ENCODE measurements at places on chromosomes 13 and 19.
A peak's percentile ranks its signal among the peaks of the same experiment; 100 is the strongest.

DNA sequence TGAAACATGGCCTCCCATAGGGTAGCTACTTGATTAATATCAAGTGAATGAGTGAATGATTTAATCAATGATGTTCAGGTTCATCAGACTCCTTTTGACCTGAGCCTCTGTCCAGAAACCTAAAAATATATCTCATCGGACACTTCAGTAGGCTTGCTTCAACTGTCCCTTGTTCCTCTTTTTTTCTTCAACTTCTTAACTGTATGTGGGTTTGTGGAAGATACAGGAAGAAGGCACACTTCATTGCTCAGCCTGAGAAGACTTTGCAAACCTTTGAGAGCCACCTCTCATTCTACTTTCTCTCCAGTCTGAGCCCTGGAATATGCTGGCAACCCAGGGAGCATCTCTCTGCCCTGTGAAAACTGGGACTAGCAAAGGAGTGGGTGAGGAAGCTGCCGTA is 557.0 kb downstream of the FGF9 start:
- DNase-seq: no peak

GRCh38 chr19:11540645-11541044 is 2.0 kb downstream of the CNN1 start:
- no peak for DNase-seq

GRCh38 chr13:99658261-99658991 is 157.2 kb downstream of the TM9SF2 start:
- DNase-seq: peak; percentile 82

- no peak for DNase-seq
Observed at GRCh38 chr13:92265408-92265807, 867.0 kb downstream of the GPC5 start.

DNA sequence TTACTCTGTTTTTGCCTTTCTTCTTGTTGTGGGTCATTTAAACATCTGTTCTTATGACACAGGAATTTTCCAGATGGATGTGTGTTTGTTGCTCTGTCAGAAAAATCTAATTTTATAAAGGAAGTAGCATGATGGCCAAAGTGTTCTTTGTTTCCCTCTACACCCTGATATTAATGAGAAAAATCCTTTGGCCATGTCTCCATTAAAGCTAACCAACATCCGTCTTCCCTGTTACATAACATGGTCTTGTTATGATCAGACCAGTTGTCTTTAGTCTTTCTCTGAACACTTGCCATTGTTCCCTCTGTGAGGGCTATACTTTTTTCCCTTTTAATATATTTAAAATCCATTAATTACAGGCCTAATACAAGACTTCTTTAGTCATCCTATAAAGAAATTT is 142.2 kb upstream of the SPRY2 start:
- no peak for DNase-seq

- DNase-seq: no peak
Observed at GRCh38 chr19:19540715-19541515, 2.9 kb downstream of the CILP2 start.

DNA sequence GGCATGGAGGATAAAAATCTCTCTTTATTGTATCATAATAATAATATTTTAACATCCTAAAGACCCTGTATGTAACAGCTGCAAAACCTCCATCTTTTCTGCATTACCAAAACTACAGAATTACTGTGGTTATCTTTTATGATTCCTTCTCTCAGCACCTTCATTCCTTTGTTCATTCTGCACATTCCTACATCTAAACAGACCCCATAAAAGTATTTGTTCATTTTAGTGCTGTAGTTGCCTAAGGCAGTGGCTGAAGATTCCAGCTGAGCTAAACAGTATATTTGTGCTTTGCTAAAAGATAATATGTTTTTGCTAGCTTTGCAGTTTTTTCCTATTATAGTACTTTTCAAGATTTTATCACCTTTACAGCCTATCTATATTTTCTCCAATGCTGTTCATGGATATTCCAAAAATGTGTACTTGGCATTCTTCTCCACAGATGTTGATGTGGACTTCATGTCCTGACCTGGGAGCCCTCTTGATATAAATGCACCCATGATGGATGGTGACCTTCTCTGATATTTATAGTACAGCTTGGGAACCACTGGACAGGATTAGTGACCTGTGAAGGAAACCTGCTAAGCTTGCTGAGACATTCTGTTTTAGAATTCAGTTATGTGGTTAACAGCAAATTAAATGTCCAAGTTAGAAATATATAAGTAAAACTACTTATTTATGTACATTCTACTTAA is 2832.9 kb upstream of the PCDH20 start:
- peak; percentile 47 for DNase-seq

DNA sequence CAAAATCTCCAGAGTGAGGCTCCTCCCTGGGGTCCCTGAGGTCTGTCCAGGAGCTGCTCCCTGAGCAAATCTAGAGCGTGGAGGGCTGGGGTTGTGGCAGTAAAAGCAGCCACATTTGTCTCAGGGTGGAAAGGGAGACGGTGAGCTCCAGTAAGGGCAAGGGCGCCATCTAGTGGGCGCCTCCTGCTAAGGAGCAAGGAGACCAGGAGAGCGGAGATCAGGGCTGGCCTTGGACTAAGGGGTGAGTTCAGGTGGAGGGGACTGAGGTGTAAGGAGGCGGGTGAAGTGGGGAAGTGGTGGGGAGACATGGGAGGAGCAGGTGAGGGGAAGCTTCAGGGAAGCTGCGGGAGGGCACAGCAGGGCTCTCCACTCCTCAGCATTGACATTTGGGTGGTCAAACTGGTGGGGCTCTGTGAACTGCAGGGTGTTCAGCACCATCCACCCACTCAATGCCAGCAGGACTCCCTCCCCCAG is 5.3 kb upstream of the CEACAM21 start:
- no peak for DNase-seq

DNA sequence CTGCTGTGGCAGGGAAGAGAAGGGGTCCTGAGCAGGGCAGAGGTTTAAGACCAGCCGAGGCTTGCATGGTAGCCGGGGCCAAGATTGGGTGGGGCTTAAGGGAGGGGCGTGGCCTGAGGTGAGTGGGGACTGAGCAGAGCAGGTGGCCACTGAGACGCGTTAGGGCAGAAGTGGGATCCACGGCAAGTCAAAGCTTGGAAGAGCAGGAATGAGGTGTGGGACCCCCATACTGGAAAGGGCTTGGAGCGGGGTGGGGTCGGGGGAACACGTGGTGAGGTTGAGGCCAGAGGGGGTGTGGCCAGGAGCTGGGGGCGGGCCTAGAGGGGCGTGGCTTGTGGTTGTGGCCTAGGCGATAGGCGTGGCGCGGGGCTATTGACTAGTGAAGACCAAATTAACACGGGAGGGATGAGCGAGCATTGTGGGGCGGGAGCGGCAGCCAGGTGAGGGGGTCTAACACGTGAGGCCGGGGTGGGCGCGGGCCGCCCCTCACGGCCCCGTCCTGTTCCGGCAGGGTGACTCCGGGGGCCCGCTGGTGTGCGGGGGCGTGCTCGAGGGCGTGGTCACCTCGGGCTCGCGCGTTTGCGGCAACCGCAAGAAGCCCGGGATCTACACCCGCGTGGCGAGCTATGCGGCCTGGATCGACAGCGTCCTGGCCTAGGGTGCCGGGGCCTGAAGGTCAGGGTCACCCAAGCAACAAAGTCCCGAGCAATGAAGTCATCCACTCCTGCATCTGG is 3.3 kb downstream of the CFD start:
- no peak for DNase-seq

GRCh38 chr19:18672606-18673337 is 10.7 kb upstream of the CRTC1 start:
- no peak for DNase-seq

DNA sequence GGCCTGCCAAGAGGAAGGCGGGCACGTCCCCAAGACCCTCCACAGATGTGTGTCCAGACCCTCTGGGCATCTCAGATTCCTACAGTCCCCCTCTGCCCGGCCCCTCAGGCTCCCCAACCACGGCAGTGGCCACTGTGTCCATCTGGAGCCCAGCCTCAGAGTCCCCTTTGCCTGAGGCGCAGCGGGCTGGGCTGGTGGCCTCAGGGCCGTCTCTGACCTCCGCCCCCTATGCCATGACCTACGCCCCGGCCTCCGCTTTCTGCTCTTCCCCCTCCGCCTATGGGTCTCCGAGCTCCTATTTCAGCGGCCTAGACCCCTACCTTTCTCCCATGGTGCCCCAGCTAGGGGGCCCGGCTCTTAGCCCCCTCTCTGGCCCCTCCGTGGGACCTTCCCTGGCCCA is 17.7 kb downstream of the CRX start:
- no peak for DNase-seq

DNA sequence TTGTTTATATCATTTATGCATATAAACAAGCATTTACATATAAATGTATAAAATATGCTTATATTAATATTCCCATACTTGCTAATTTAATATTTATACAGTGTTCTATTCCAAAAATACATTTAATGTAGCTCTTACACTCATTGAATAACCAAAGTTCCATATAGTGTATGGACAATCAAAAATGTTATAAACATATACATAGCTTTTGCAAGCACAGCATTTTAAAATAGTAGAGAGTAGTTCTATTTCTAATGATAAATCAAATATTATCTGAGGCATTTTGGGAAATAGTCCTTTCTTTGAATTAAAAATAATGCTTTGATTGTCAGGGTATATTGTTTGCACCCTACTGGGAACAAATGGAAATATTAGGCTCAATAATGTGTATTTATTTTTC is 22.5 kb upstream of the COG6 start:
- DNase-seq: no peak

DNA sequence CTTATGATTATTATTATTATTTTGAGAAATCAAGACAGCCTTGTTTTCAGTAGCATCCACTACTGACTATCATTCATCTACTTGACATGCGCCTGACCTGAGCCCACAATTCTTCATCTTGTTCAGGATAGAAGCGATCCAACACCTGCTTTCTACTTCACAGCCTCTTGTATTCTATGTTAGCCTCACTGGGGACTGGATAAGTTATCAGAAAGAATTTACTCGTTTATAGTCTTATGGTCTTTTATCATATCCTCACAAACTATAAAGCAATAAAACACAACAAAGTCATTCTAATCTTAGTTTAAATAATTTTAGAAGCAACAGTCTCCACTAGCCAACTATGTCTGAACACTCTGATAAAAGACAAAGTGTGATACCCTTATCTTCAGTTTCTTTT is 436.0 kb upstream of the ARGLU1 start:
- DNase-seq: no peak

DNA sequence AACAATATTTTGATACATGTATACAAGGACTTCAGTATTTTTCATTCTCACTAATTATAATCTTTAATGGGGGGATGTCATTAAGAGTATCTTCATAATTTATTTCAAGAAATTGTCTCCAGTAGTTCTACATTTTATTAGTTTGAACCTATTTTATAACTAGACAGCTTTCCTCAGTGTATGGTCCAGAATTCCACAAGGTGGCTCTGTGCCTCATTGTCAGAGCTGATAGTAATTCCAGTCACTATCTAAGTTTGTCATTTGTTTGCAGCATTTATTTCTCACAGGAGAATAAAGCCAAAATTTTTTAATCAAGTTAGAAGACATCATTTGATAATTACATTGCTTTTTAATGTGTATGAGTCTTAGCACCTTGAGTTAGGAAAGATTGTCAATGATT is 1633.0 kb upstream of the PCDH20 start:
- DNase-seq: no peak

DNA sequence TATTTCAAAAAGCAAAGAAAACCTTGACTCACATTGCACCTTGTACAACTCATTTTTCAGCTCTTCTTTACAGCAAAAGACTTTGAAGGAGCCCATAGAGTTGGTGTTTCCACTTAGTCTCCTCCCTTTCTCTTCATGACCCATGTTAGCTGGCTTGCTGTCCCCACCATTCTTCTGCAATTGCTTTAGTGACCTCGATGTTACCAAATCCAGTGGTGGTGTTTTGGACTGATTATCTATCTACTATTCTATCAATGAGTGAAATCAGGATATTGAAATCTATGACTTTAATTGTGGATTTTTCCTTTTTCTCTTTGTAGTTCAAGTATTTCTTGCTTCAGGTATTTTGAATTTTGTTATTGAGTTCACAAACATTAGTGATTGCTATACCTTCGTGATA is 197.3 kb downstream of the GPC5 start:
- DNase-seq: no peak

- no peak for DNase-seq
Observed at GRCh38 chr19:15905026-15905425, 7.2 kb upstream of the CYP4F2 start.

- DNase-seq: no peak
Observed at GRCh38 chr19:17235971-17236777, 9.5 kb downstream of the NR2F6 start.

GRCh38 chr19:10763411-10763810 is 45.5 kb downstream of the DNM2 start:
- no peak for DNase-seq

DNA sequence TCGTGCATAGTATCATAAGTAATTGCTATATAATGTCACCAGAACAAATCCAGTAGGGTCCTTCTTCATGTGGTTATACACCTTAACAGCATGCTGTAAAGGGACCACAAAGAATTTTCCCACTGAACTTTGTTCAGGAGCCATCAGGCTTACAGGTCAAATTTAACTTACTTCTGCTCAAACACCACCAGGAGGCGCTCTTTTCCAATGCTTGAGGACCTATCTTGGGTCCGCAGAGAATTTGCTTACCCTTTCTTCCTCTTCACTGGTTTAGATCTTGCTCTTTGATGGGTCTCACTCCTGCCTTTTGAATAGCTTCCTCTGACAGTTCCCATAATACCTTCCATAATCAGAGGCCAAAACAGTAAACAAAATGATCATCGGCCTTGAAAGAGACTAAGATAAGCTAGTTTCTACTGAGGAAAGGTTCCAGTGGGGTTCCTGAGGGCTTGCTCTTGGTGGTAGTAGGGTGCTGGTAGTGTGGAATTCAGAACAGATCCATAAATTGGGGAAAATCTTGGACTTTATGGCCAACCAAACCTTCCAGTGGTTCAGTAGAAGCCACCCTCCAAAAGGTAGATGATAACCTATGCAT is 37.4 kb downstream of the SCGB2B2 start:
- peak; percentile 5 for DNase-seq

- no peak for DNase-seq
Observed at GRCh38 chr13:40275636-40276035, 390.8 kb downstream of the FOXO1 start.

GRCh38 chr19:35009424-35010415 is 9.6 kb downstream of the GRAMD1A start:
- DNase-seq: no peak

DNA sequence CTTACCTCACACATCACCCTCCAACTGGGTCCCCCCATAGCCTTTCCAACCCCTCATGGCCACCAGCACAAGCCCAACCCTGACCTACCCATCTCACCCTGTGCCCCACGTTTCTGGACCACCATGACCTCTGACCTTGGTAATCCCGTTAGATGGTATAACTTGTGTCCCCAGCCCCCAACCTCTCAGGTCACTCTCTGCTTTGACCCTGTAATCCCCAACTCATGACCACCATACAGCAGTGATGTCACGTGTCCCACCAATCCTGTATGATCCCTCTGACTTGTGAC is 8.5 kb downstream of the KLC3 start:
- DNase-seq: no peak

- no peak for DNase-seq
Observed at GRCh38 chr13:75749407-75749806, 113.3 kb downstream of the LMO7 start.

- DNase-seq: no peak
Observed at GRCh38 chr13:19053561-19053960, 128.1 kb downstream of the TUBA3C start.

Measured in SK-N-MC (cell line).